PC-9 (cell line): ENCODE measurements at places on chromosomes 12 and 14. TPM values are rescaled to one million over a fixed set of nuclear protein-coding genes. Genes with fewer than 3 reads are reported as not detected.

Gene ZC3H10
- total RNA-seq, result 4.4 and 6.5 TPM in 2 replicates

Gene KRT2
- total RNA-seq, result not detected in 2 replicates

Gene LMO3
- not detected in 2 replicates for total RNA-seq

Gene TMEM233
- not detected in 2 replicates for total RNA-seq

Gene HRK
- 0.55 and 1.4 TPM in 2 replicates for total RNA-seq

Gene TRIM9
- 1.5 and 2.1 TPM in 2 replicates for total RNA-seq

Gene ANKRD9
- 44.6 and 68.8 TPM in 2 replicates for total RNA-seq

Gene OTOGL
- not detected in 2 replicates for total RNA-seq

Gene TSPAN8
- 1.9 and 2.9 TPM in 2 replicates for total RNA-seq

Gene CLEC4E
- total RNA-seq, result not detected in 2 replicates

Gene ZNF891
- total RNA-seq, result 2.4 and 3.2 TPM in 2 replicates

Gene DGLUCY
- 14.4 and 15.9 TPM in 2 replicates for total RNA-seq

Gene SIX4
- total RNA-seq, result 31.0 and 35.7 TPM in 2 replicates

Gene PTHLH
- total RNA-seq, result 1.6 and 1.9 TPM in 2 replicates

Gene ZNF641
- total RNA-seq, result 1.4 and 2.5 TPM in 2 replicates

Gene ZC2HC1C
- total RNA-seq, result 11.9 and 13.8 TPM in 2 replicates

Gene CCDC184
- not detected in 2 replicates for total RNA-seq

Gene TSPAN9
- 8.9 and 9.6 TPM in 2 replicates for total RNA-seq

Gene GALC
- total RNA-seq, result 2.0 and 4.2 TPM in 2 replicates

Gene NUAK1
- total RNA-seq, result 7.9 and 8.3 TPM in 2 replicates

Gene GNB3
- not detected in 2 replicates for total RNA-seq

Gene KLHL33
- 0.11 TPM in 1 of 2 replicates, not detected in the other for total RNA-seq

Gene SPIC
- not detected in 2 replicates for total RNA-seq

Gene PKP2
- 88.1 and 88.7 TPM in 2 replicates for total RNA-seq

Gene GPR162
- total RNA-seq, result 2.4 and 3.8 TPM in 2 replicates

Gene TBK1
- total RNA-seq, result 18.0 and 26.2 TPM in 2 replicates

Gene ASB2
- not detected in 2 replicates for total RNA-seq

Gene TAS2R43
- 1.1 and 1.5 TPM in 2 replicates for total RNA-seq

Gene LTBP2
- total RNA-seq, result 121 and 124 TPM in 2 replicates

Gene TAS2R10
- 1.4 and 2.2 TPM in 2 replicates for total RNA-seq

Gene TCP11L2
- total RNA-seq, result 34.6 and 35.1 TPM in 2 replicates

Gene OTX2
- not detected in 2 replicates for total RNA-seq

Gene TCTN2
- total RNA-seq, result 17.1 and 21.9 TPM in 2 replicates
